ENCODE measurements at places on chromosomes 12 and 14.

- DNase-seq: no peak
Measured at GRCh38 chr14:61706096-61706690, 10.9 kb downstream of the HIF1A start.

DNA sequence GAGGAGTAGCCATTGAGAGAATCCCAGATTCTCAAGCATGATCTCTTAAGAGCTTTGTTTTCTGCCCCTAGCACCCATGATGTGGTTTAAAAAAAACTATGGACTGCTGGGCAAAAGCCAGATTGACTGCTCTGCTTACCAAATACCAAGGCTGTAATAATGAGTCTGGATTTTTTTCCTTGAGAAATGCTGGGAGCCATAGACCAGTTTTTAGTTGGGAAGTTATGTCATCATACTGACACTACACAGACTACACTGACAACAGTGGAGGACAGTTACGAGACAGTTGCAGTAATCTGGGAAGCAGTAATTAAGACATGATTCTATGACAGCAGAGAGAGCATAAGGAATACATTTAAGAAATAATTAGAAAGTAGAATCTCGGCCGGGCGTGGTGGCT lies 35.8 kb downstream of the SPATA7 start:
- no peak for DNase-seq

- DNase-seq: peak; percentile 56
Measured at GRCh38 chr14:105474483-105475268, at the start of gene CRIP2. CRIP2 (plus strand) TSS chr14:105474821; CDS start chr14:105474863, 42 bp downstream.

DNA sequence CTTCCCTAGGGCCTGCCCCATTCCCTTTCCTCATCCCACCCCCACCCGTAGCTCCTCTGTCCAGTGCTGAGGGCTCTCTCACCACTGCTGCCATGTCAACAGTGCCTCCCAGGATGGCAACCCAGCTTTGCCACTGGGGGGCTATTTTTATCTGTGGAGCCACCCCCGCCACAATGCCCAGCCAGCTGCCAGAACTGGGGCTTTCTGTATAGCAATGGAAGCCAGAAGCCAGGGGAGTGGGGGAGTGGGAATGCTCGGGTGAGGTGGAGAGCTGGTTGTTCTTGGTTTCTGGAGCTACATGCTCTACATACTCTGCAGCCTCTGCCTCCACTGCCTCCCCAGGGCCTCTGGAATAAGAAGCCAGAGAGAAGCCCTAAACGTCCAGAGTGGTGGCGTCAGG lies 8.9 kb downstream of the PDE1B start:
- DNase-seq: no peak

- DNase-seq: no peak
Measured at GRCh38 chr12:131136539-131136872, 182.8 kb downstream of the ADGRD1 start.

DNA sequence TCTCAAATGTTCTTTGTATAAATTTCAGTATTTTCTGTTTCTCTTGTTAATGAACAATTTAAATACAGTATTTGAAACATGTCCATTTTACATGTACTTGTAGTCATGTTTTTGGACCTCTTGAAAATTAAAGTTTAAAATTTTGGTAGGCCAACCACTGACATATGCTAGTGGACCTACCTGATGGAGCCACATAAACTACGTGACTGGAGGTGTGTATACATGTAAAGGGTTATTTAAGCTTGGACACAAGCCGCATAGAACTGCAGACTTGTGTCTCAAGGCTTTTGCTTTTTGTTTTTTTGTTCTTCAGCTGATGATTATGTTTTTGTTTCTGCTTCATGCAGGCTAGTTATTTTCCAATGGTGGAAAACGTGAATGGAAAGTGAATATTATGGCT lies 568.5 kb upstream of the MDGA2 start:
- no peak for DNase-seq

- DNase-seq: no peak
Measured at GRCh38 chr14:87260460-87260859, 732.5 kb downstream of the GALC start.
